ENCODE measurements at places on chromosomes 5 and 9.

DNA sequence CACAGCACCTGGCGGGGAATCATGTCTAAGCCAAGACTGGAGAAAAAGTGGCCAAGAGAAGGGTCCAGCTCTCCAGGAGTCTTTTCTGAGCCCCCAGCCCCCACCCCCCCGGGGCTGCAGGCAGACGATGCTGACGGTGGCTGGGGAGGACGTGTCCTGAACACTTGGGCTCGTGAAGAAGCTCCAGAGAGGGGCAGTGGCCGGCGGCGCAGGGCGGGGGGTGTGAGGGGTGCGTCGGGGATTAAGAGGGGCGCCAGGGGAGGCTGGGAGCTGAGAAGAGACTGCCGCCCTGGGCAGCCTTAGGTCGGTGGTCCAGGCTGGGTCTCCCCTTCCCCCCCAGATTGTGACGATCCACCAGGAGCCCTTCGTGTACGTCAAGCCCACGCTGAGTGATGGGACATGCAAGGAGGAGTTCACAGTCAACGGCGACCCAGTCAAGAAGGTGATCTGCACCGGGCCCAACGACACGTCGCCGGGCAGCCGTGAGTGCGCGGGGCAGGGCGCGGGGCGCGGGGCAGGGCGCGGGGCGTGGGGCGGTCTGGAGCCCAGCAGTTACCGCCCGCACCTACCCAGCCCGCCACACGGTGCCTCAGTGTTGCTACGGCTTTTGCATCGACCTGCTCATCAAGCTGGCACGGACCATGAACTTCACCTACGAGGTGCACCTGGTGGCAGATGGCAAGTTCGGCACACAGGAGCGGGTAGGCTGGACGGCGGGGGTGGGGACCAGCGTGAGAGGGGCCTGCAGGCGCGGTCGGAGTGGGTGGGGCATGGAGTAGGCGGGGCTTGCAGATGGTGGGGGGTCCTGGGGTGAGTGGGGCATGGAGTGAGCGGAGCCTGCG is 8.9 kb downstream of the LRRC26 start:
- no peak for DNase-seq

GRCh38 chr9:123063177-123063598 is 29.7 kb downstream of the GPR21 start:
- no peak for DNase-seq

GRCh38 chr9:113592876-113593575 is 129.5 kb downstream of the RGS3 start:
- DNase-seq, result no peak

DNA sequence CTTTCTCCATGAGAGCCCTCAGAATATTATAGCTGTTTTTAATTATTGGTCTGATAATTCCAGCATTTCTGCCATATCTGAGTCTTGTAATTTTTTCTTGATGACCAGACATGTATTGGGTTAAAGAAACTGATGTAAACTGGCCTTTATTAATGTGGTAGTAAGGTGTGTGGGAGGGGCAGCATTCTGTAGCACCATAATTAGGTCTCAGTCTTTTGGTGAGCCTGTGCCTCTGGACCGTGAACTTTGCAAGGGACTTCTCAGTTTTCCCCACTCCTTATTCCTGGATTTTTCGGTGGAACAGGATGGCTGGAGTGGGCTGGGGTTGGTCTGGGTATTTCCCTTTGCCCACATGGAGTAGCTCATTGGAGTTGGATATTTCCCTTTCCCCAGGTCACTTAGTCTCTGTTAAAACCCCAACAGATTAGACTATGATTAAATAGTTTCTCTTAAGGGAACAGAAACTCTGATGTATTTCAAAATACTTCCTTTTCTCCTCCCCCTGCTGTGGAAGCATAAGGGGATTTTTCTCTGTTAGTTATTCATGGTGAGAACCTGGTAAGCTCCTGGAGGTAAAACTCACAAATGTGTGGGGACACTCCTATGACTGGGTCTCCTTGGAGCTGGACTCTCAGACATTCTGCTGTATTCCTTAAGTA is 52.4 kb downstream of the FSD1L start:
- DNase-seq, result no peak

- no peak for DNase-seq
Observed at GRCh38 chr5:108862211-108862610, 114.5 kb downstream of the FER start.

DNA sequence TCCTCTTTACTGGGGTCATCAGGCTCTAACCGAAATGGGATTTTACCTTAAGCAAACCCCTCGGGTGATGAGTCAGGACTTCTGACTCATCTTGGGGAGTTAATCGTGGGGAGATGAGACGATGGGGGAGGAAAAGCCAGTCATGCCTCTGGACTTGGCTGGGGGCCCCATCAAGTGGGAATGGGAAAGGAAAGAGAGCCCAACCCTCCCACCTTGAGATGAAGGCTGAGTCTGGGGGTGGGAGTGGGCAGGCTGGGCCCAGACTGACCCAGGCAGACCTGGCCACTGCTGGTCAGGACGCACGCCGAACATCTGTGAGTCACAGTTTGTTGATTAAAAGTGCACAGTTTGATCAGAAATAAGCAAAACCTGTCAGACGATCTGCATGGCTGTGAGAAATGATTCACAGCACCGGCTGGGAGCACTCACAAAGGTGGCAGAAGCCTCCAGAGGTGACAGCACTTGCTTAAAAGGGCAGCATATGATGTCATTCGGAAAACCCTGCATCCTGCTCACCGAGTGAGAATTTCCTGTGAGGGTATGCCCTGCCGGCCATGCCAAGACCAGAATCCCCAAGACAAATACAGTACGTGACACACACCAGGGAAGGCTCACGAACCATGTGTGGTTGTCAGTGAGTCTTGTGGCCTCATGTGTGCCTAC is 50.0 kb upstream of the SLC25A51 start:
- DNase-seq, result no peak

- no peak for DNase-seq
Observed at GRCh38 chr9:127525401-127526188, 74.3 kb downstream of the LRSAM1 start.
